ENCODE measurements at places on chromosomes 11 and 22.

DNA sequence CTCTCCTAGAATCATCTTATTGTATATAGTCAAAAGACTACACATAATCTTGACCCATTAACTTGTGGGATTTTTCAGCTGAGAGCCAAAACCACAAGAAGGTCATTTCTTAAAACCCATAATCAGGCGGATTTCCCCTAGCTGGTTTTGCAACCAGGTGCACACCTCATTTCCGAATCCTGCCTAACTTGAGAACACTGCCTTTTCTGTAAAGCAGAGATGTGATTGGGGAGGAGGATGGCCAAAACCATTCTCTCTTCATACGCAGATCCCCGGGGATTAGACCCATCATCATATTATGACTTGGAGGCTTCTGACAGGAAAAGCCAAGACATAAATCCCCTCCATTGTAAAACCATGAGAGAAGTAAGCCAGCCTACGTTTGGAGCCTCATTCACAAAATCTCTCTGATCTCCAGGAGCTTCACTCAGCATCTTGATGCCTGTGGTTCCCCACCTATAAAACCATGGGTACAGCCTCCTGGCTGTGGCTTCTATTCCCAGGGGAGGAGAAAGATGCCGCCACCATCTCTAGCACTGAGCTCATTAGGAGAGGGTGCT lies 191.3 kb downstream of the KIF18A start:
- DNase-seq: no peak

DNA sequence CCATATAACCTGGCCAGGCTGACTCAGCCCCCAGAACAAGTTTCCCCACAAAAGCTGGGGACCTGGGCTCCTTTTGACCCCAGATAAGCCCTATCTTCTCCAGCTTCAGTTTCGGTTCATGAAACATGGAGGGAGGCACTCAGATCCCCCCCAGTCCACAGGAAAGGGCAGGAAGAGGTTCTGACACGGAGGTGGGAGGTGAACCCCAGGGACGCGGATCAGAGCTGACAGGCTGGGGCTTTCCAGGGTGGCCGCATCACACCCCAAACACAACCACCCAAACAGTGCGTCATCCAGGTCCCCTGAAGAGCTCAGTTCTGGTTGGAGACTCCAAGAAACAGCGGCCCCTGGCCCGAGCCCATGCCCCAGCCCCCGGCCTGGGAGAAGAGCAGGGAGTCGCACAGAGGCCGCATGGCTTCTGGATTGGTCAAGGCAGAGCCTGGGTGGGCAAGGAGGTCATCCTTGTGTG lies 44.3 kb upstream of the A4GALT start:
- DNase-seq: no peak

GRCh38 chr11:128518493-128519207 lies 68.7 kb downstream of the ETS1 start:
- DNase-seq: no peak

GRCh38 chr11:108069947-108070346 lies 51.4 kb upstream of the ACAT1 start:
- no peak for DNase-seq

DNA sequence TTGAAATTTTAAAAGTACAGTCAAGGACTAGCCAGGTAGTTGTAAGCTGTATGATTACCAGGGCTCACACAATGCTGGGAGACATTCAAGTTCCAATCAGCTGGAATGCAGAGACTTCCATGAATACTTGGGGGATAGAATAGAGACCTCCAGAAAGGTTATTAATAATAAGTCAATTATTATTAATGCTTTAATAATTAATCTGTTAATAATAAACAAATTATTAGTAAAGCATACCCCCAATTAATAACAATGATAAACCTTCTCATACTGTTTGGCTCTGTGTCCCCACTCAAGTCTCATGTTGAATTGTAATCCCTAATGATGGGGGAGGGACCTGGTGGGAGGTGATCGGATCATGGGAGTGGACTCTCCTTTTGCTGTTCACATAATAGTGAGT lies 14.6 kb upstream of the MS4A6A start:
- no peak for DNase-seq

DNA sequence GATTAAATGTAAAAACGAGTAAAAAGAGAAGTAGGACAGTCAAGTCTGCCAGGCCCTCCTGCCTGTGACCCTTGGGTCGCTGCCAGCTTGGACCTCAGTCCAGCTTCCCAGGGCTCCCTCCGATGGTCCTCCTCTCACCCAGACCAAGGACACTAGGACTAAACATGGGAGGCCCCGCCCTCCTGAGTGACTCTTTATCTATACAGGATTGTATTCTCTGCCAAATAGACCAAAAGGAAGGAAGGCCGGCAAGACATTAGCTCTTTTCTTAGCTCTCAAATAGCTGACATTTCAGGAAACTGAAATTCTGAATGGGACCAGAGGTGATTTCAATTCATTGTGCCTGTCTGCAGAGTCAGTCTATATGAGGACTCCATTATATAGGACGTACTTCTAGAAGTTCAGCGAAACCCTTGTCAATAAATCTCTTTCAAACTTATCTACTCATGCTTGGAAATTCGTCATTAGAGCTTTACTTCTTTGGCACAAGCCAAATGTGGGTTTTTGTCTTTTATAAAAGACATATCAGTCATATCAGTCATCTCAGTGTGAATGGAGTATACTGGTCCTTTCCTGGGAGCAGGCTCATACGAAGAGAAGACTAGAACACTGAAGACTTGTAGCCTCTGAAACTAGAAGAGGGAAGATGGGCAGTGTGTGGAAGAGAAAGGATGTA lies 28.5 kb downstream of the ADORA2A start:
- no peak for DNase-seq

DNA sequence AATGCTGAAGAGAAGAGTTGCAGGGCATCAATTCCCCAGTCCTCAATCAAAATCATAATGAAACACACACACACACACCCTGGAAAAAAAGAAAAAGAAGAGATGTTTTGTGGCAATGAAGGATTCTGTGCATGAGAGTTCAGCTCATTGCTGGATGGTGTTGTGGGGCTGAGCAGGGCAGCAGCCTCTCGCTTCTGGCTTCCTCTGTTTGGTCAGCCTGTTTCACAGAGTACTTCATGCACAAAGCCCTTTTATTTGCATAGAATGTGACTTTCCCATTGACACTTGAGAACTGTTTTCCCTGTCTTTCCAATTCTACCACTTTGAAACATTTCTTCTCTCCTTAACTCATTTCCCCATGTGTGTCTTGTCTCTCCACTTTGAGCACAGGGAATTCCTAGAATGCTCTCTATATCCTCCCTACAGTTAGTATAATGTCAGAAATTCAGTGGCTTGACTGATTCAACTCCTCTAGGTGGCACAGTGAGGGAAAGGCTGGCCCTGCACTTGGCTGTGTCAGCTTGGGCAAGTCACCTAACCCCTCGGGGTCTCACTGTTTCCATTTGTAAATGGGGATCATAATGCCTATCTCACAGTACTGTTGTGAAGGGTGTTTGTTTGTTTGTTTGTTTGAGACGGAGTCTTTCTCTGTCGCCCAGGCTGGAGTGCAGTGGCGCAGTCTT lies 25.4 kb upstream of the BSX start:
- DNase-seq: no peak

DNA sequence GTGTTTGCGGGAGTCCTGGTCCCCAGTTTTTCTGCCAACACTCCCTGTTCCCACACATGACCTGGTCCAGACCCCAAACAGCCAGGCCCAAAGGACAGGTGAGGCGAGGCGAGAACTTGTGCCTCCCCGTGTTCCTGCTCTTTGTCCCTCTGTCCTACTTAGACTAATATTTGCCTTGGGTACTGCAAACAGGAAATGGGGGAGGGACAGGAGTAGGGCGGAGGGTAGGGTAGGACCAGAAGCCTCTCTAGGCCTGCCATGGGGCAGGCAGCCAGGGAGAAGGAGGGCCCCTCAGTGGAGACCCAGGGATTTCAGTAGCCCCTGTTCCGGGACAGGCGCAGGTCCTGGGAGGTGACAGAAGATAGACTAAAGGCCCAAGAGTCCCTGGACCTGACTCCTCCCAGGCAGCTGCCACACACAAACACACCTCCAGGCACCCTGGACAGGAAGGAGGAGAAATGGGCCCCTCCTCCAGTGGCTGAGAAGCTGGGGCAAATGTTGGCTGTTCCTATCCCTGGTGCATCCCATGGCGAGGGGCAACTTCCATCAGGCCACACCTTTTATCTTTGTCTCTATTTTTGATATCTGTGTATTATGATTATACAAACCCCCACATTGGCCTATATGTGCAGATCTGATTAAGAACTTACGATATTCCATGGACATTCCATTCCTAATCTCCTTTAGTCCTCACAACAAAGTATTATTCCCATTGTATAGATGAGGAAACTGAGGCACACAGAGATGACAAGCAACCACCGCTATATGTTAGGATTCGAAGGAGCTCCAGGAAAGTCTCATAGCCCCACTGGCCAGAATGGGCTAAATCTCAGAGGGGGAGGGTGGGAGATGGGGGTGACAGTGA lies 626 bp upstream of the F2 start:
- no peak for DNase-seq

DNA sequence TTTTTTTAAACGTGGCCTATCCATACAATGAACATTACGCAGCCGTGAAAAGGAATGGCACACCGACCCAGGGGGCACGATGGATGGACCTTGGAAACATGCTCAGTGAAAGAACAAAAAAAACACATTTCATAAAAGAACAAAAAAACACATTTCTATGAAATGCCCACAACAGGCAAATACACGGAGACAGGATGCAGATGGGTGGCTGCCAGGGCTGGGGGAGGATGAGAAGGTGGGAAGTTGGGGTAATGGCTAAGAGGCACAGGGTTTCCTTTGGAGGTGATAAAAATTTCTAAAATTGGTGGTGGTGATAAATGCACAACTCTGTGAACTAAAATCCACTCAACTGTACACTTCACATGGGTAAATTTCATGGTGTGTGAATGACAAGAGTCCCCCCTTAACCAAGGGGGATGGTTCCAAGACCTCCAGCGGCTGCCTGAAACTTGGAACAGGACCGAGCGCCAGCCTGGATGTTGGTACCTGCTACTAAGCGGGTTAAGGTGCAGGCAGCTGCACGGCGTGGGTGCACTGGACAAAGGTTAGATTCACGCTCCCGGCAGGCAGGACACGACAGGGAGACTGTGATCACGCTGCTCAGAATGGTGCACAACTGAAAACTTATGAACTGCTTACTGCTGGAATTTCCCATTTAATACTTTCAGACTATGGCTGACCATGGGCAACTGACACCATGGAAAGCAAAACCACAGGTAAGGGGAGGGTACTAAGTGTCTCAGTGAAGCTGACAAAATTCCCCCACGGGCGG lies 16.5 kb downstream of the BRD1 start:
- DNase-seq: no peak

DNA sequence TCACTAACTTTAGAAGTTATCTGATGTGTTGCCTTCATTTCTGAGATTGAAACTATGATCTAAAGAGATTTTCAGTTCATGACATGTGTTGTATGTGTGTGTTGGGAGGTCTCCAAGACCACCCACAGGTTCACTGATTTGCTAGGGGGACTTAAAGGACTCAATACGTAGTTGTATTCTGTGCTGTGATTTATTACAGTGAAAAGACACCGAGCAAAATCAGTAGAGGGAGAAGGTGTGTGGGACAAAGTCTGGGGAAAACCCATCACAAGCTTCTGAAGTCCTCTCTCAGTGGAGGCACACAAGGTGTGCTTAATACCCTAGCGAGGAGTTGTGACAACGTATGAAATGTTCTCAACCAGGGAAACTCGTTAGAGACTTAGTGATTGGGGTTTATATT lies 35.6 kb downstream of the RNF169 start:
- no peak for DNase-seq

GRCh38 chr11:120690406-120690805 lies 178.9 kb downstream of the GRIK4 start:
- no peak for DNase-seq

- DNase-seq: no peak
Measured at GRCh38 chr11:120182790-120183491, 27.9 kb upstream of the OAF start.

DNA sequence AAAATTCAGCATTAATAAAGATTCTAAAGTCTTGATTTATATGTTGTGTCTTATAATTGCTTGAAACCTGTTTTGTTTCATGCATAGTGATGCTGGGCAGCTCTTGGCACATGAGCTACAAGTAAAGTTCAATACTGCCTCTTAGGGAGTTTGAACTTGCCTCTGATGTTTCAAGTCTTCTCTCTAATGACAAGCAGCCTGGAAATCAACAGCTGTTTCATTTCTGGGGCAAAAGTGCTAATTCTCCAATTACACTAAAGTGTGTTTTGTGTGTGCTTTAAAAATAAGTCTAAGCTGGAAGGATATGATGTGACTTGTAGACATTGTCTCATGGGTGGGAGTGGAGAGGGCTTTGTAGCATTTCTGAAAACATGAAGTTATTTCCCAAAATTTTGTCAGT lies 23.7 kb upstream of the SESN3 start:
- no peak for DNase-seq

DNA sequence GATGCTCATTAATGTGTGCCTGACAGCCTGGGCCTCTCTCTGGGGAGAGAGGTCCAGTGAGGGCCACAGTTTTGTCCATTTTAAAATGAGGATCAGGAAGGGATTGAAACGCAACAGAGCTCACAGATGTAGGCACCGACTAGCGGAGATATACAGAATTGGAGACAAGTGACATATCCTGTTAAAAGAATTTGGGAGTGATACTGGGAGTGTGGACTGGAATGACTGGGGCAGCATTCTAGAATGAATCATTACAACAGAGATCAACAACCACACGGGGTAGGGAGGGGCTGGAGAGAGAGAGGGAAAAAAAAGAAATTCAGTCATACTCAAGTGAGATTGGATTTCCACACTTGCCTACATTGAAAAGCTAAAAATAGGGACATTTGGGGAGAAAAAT lies 2.5 kb upstream of the NCAM1 start:
- no peak for DNase-seq

GRCh38 chr11:93250326-93250725 lies 52.5 kb upstream of the SLC36A4 start:
- no peak for DNase-seq

DNA sequence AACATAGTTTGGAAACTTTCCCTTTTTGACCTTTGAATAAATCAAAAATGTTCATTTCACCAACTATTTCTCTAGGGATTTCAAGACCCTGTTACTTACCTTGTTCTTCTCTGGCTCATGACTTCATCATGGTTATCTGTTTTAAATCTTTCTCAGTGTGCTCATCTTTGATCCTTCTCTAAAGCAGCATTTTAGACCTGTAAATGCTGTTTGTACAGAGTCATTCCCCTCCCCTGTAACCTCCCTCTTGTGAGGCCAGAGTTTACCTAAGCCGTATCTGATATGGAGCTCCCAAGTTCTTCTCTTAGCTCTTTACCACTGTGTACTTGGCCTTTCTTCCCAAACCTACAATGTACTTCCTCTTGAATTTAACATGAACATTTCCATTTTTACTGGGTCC lies 56.0 kb downstream of the ACER3 start:
- no peak for DNase-seq

DNA sequence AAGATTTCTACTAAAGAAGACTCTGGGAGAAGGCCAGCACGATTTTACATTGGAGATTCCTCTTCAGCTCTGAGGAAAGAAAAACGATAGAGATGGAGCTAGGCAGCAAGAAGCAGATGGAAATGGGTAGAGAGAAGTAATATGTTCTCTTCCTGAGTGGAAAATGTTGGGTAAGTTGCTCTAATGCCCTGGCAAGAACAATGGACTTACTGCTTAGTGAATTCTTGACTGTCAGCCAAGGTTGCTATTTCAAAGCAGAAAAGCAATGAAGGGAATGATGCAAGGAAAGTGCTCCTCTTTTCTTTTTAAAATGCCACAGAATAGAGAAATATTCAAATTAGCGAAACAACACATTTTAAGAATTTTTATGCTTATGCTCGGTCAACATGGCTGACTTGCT lies 38.4 kb upstream of the CWF19L2 start:
- no peak for DNase-seq

GRCh38 chr11:118201966-118202365 lies 22.8 kb downstream of the JAML start:
- no peak for DNase-seq

- no peak for DNase-seq
Measured at GRCh38 chr22:35229865-35230264, 27.4 kb upstream of the HMGXB4 start.
